ENCODE measurements at places on chromosomes 2 and 18.

- DNase-seq: no peak
Measured at GRCh38 chr2:204933735-204934374, 388.6 kb downstream of the PARD3B start.

DNA sequence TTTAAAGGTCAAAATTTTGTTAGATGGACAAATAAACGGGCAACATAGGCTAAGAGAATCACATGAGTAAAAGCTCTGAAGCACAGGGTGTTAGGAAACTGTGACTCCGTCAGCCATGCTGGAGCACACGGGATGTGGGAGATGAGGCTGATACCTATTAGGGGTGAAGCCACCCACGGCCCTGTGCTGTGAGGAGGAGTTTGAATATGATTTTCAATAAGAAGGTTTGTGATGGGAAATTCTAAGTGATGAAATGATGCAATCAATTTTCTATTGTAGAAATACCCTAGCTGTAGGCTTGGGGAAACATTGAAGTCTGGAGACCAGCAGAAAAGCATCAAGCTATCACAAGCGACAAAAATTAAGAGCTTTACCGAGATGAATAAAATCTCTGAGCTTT is 431.3 kb downstream of the CMPK2 start:
- no peak for DNase-seq

DNA sequence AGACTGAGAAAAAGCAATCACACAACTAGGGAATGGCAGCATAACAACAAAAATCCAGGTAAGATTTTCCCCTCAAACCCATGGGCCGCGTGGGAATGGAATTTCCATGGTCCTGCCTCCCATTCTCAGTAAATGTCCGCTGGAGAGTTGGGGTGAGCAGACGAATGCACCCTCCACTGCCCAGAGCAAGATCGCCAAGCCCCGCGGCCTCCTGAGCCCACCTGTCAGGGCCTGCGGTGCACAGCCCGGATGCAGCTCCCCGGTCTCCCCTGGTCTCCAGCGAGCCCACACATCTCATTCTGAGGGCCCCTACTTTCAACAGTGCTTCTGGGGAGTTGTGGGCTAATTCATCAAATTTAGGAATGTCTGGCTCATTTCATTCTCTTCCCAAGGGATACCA is 327.4 kb upstream of the HS6ST1 start:
- DNase-seq: no peak

GRCh38 chr2:52844701-52845423 is 922.7 kb upstream of the CHAC2 start:
- DNase-seq: no peak
